ENCODE measurements at places on chromosomes 4 and X. TPM values are rescaled to one million over a fixed set of nuclear protein-coding genes. Genes with fewer than 3 reads are reported as not detected.

CITED1 gene
- total RNA-seq = not detected

BMPR1B gene
- 2.4 TPM for total RNA-seq

YIPF6 gene
- 6.7 TPM for total RNA-seq

BRS3 gene
- total RNA-seq = not detected

PNMA6E gene
- not detected for total RNA-seq

MAGEA9B gene
- not detected for total RNA-seq

SCLT1 gene
- 8.6 TPM for total RNA-seq

FREM3 gene
- total RNA-seq = 0.27 TPM

CLDN34 gene
- total RNA-seq = not detected

AKAP14 gene
- not detected for total RNA-seq

CSN1S1 gene
- total RNA-seq = not detected

PHKA1 gene
- 4.8 TPM for total RNA-seq

GLRB gene
- 0.81 TPM for total RNA-seq

HPGDS gene
- 7.3 TPM for total RNA-seq

RRH gene
- not detected for total RNA-seq

Data from hematopoietic multipotent progenitor cell (in vitro differentiated cells).